Endothelial cell (in vitro differentiated cells): ENCODE measurements at places on chromosomes 5 and 9. TPM values are rescaled to one million over a fixed set of nuclear protein-coding genes. Genes with fewer than 3 reads are reported as not detected.
A peak's percentile ranks its signal among the peaks of the same experiment; 100 is the strongest.

- no peak overlapping the region for H3K27ac ChIP-seq
- H3K4me1 ChIP-seq, result peaks cover 3% of the 10 kb centered on the region
- H3K27me3 ChIP-seq, result peaks cover 1% of the 10 kb centered on the region
- no peak overlapping the region for H3K4me3 ChIP-seq
- DNase-seq, result no peak
These were observed 409.7 kb downstream of the ADGRV1 start for GRCh38 chr5:90968319-90968718.

DNA sequence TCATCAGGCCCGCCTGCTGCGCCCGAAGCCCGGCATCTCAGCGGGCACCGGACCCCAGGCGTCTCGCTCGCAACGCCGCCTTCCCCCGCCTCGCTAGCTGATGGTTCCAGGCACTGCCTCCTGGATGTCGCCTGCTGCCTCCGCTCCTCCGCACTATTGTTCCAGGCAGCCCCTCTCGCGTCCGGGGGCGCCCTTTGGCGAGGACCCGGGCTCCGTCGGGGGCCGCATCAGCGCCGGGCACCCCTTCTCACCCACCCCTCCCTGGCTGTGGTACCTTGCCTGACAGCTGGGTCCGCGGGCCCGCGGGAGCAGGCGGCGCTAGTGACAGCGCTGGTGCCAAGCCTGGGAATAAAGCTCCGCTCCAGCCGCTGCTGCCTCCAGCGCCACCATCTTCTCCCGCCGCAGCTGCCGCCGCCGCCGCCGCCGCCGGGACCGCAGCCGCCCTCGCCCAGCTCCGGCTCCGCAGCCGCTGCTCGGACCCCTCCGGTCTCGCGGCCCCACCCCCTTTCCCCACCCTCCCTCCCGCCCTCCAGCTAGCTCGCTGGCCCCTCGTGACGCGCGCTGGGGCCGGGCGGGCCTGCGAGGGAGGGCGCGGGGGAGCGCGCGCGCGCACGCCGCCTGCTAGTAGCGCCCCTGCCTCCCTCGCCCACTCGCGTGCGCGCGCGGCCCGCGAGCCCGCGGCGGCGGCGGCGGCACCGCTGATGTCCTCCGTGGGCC lies at the start of gene APBA1:
TSS of gene APBA1 (minus strand) at position 493 of the 717 bp plus-strand sequence.
- H3K4me3 ChIP-seq, result peak within 1 kb of the TSS; percentile 89
- H3K4me1 ChIP-seq, result peaks cover 24% of the 10 kb centered on the region
- peak within 1 kb of the TSS; percentile 54 for H3K27ac ChIP-seq

PMPCA gene
- 61.3 TPM for total RNA-seq

DNA sequence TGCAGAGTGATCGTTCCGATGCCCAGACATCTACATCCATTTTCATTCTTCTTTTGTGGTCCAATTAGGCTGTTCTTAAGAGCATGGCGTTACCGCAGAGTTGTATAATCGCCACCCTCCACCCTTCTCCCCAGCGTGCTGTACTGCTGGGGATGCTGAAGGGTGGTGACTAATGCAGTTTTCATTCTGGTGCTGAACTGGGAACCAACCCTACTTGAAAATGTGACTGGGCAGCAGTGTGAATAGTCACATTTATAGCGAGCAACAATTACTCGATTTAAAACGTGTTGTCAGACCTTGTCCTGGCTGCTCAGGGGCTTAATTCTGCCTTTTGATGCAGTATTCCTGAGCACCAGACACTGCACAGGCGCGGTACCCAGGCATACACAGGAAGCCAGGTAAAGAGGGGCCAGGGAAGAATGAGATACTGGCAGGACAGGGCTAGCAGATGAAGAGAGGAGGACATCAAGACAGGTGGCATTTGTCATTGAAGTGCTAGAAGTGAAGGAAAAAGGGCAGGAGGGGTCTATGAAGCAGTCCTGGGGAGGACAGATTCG lies 719 bp upstream of the ISCA1 start:
- peaks cover 32% of the 10 kb centered on the region for H3K4me1 ChIP-seq
- DNase-seq, result no peak

DNA sequence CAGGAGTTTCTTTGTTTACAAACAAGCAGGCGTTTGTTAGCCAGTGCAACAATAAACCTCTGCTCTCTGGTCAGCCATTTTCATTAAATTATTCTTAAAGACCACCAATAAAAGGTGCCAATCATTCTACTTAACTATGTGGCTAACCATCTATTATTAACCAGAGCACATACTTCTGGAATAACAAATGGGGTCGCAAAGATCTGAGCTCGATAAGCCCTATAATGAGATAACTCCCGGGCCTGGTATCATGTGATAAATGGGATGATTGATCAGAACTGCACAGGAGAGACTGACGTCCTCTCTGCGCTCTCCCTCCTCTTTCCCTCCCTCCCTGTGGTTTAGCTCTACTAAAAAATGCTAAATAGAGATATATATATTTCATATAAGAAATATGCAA lies 488.2 kb downstream of the NTRK2 start:
- no peaks in the 10 kb centered on the region for H3K36me3 ChIP-seq
- peaks cover 2% of the 10 kb centered on the region for H3K27me3 ChIP-seq
- no peaks in the 10 kb centered on the region for H3K4me1 ChIP-seq
- H3K4me3 ChIP-seq, result no peak overlapping the region

C5orf46 gene
- total RNA-seq, result not detected

- no peak for DNase-seq
- H3K4me1 ChIP-seq, result no peaks in the 10 kb centered on the region
- H3K27me3 ChIP-seq, result peaks cover 3% of the 10 kb centered on the region
- H3K4me3 ChIP-seq, result no peak overlapping the region
These were observed 19.7 kb downstream of the CPEB4 start for GRCh38 chr5:173907686-173908371.

FAM81B gene
- 1.2 TPM for total RNA-seq

- peak overlapping the region; percentile 48 for H3K27ac ChIP-seq
- peaks cover 47% of the 10 kb centered on the region for H3K4me1 ChIP-seq
These were observed 158.8 kb downstream of the TSSK1B start for GRCh38 chr5:113276001-113276400.

GRCh38 chr5:155080721-155081120 lies 67.2 kb downstream of the KIF4B start:
- peaks cover 2% of the 10 kb centered on the region for H3K27me3 ChIP-seq
- no peak for DNase-seq

DNA sequence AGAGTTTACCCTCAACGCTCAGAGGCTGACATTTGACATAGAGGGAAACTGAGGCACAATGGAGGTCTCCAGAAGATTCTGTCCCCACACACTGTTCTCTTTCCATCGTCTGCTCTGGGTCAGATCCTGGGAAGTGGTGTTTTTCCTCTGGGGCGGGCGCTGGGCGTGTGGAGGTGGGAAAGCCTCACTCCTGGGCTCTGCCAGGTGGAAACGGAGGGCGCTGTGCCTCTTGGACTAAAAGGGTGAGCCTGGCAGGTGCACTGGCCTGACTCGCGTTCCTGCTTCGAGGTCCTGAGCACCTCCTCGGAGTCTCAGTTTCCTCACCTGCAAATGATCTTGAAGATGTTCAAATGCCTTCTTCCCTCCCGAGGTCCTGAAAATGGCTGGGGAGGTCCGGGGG lies 25.7 kb upstream of the FCN1 start:
- H3K27ac ChIP-seq, result no peak overlapping the region
- H3K27me3 ChIP-seq, result peaks cover 8% of the 10 kb centered on the region
- no peaks in the 10 kb centered on the region for H3K36me3 ChIP-seq
- no peaks in the 10 kb centered on the region for H3K4me1 ChIP-seq

GRCh38 chr5:66113160-66113559 lies 30.9 kb upstream of the SREK1 start:
- no peak overlapping the region for H3K27ac ChIP-seq
- no peak for DNase-seq
- no peak overlapping the region for H3K4me3 ChIP-seq
- H3K36me3 ChIP-seq, result peaks cover 9% of the 10 kb centered on the region

- peaks cover 1% of the 10 kb centered on the region for H3K27me3 ChIP-seq
- peaks cover 6% of the 10 kb centered on the region for H3K4me1 ChIP-seq
- H3K36me3 ChIP-seq, result no peaks in the 10 kb centered on the region
- no peak overlapping the region for H3K27ac ChIP-seq
These were observed 9.6 kb downstream of the KIF2A start for GRCh38 chr5:62315376-62316175.

- H3K4me3 ChIP-seq, result no peak overlapping the region
- H3K4me1 ChIP-seq, result peaks cover 2% of the 10 kb centered on the region
- H3K27me3 ChIP-seq, result peaks cover 1% of the 10 kb centered on the region
- no peak for DNase-seq
- no peak overlapping the region for H3K27ac ChIP-seq
These were observed 268.9 kb upstream of the PDE4D start for GRCh38 chr5:60162441-60162840.

GRCh38 chr5:96517295-96517694 lies 84.2 kb upstream of the PCSK1 start:
- no peaks in the 10 kb centered on the region for H3K36me3 ChIP-seq
- H3K27ac ChIP-seq, result no peak overlapping the region
- peaks cover 1% of the 10 kb centered on the region for H3K27me3 ChIP-seq
- H3K4me1 ChIP-seq, result no peaks in the 10 kb centered on the region
- no peak overlapping the region for H3K4me3 ChIP-seq

TNFSF8 gene
- total RNA-seq, result not detected

DNA sequence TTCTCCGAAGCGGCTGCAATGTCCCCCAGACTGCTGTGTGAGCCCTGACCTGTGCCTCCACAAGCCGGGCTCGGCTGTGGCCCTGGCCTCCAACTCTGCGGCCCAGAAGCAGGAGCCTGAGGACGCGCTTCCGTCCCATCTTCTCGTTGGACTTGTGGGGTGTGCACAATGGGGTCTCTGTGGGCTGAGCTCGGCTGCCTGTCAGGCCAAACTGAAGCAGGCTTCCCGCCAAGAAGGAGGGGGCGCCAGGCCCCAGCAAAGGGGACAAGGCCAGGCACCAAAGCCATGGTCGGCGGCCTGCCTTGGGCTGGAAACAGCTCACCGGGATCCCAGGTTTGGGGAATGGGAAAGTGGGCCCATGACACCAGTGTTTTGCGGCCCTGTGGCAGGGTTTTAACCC lies 4.1 kb downstream of the NOTCH1 start:
- H3K4me3 ChIP-seq, result no peak overlapping the region
- H3K27me3 ChIP-seq, result peaks cover 11% of the 10 kb centered on the region
- H3K4me1 ChIP-seq, result peaks cover 50% of the 10 kb centered on the region
- no peak overlapping the region for H3K27ac ChIP-seq

DNA sequence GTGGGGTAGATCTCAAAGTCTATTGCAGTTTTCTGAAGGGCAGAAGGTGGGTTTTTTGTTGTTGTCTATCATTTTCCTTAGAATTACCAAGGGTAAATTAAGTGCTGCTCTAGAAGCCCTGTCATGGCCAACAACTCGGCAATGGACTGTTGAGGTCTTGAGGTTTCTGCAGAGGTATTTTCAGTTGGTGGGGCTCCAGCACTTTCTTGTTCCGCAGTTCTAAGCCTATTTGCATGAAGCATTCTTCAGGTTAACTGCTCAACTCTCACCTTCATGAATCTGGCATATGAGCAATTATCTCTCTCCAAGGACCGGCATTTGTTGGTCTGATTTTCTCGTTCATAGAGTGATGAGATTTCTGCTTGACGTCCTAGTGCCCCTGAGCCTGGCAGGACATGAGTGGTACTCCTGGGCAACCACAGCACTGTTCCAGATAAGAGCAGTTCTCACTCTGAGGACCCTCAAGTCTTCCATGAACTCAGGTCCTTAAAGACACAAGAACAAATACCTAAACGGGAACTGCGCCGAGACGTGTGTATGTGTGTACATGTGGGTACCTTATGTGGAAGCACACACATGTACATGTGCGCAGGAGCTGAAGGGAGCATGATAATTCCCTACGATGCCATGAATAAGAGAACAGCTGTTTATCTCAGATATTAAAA lies 544.5 kb downstream of the CSNK1G3 start:
- no peak overlapping the region for H3K4me3 ChIP-seq
- H3K36me3 ChIP-seq, result no peaks in the 10 kb centered on the region
- DNase-seq, result no peak

DNA sequence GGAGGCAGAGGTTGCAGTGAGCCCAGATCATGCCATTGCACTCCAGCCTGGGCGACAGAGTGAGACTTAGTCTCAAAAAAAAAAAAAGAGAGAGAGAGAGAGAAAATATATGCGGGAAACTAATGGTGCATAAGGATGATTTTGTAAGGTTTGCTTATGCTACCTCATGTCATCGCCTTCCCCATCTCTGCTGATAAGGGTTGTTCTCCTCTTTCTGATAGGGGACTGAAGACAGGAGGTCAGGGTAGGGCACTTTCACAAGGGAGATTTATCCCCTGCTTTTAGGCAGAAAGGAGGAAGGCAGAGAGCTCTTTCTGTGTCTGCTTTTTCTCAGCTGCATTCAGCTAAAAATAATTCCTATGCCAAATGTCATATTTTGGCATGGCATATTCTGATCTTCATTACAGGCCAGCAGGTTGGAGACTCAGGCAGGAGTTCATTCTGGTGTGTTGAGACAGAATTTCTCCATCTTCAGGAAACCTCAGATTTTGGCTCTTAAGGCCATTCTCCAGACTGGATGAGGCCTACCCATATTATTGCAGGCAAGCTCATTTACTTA lies 220.2 kb downstream of the AUH start:
- H3K27me3 ChIP-seq, result no peaks in the 10 kb centered on the region
- DNase-seq, result no peak
- no peaks in the 10 kb centered on the region for H3K4me1 ChIP-seq
- no peaks in the 10 kb centered on the region for H3K36me3 ChIP-seq

DNA sequence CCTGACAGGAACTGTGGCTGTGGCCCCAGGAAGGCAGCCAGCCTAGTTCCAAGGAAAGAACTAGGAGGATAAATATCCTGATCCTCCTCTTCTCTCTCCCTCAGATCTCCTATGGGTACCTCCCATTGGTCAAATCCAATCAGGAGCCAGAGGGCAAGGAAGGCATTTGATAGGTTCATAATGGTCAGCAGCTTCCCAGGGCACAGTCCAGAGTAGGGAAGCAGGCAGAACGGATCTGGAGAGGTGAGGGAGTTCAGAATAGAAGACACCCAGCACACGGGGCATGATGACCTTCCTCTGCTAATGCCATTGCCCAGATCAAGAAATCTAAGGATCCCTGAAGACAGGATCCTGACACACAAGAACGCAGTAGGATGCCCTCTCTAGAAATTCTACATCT lies 8.6 kb downstream of the ABLIM3 start:
- no peak overlapping the region for H3K4me3 ChIP-seq
- H3K36me3 ChIP-seq, result no peaks in the 10 kb centered on the region
- H3K27ac ChIP-seq, result no peak overlapping the region
- peaks cover 11% of the 10 kb centered on the region for H3K4me1 ChIP-seq
- H3K27me3 ChIP-seq, result no peaks in the 10 kb centered on the region

DNA sequence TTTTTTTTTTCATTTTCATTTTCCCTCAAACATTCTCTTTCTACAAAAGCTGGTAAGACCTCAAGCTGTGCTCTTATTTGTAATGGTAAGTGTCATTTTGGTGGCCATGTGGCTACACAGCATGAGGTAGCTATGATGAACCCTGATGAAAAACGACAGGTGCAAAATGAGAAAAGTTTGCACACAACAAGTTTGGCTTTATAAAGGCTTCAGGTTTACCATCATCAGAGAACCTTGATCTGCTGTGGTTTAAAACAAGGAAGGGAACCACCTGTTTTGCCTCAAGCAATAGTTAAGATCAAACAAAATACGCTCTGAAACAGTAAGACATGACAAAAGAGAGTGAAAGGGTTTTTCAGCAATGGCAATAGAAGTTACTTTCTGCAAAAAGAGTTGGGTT lies 1124.6 kb upstream of the ACO1 start:
- H3K36me3 ChIP-seq, result no peaks in the 10 kb centered on the region
- H3K4me3 ChIP-seq, result no peak overlapping the region
- H3K27ac ChIP-seq, result no peak overlapping the region
- no peaks in the 10 kb centered on the region for H3K27me3 ChIP-seq

GRCh38 chr5:36875051-36875789 lies 1.3 kb upstream of the NIPBL start:
- peaks cover 6% of the 10 kb centered on the region for H3K36me3 ChIP-seq
- H3K4me1 ChIP-seq, result peaks cover 12% of the 10 kb centered on the region
- DNase-seq, result peak; percentile 57
- peak overlapping the region; percentile 95 for H3K27ac ChIP-seq
- peak overlapping the region; percentile 96 for H3K4me3 ChIP-seq
